ENCODE measurements at places on chromosomes 7 and 10.

- DNase-seq = no peak
Measured at GRCh38 chr10:26950934-26951333, 90.2 kb upstream of the ABI1 start.

DNA sequence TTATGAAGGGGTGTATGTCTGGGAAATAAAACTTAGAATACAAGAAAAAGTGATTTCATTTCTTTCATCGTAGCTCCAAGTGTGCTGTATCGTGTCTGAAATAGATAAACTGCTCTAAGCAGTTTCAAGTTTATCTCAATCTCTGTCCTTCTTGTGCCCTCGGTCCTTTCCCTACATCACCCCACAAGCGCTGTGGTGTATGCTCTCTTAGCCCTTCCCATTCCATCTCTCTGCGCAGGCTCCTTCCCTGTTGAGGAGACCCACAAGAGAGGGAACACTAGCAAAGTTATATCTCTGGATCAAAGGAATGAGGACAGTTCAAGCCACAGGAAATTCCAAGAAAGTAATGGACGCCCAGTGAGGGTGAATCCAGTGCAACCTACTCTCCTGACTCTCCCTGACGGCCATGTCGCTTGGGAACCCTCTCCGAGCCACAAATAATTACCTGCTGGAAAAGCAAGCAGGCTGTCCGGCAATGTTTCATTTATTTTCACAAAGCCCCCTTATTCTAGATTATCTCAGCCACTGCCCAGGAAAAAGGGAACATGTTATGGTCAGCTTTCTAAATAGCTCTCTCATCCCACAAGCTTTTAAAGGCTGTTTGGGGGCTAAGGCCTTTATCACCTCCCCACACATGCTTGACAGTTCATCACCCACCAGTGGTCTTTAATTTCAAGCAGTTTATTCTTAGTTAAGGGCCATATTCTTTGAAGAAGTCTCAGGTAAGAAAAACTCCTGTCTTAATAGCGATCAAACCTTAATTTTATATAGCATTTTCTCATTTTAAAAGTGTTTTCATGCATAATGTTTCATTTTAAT lies 34.8 kb downstream of the LRRC4 start:
- DNase-seq = no peak

DNA sequence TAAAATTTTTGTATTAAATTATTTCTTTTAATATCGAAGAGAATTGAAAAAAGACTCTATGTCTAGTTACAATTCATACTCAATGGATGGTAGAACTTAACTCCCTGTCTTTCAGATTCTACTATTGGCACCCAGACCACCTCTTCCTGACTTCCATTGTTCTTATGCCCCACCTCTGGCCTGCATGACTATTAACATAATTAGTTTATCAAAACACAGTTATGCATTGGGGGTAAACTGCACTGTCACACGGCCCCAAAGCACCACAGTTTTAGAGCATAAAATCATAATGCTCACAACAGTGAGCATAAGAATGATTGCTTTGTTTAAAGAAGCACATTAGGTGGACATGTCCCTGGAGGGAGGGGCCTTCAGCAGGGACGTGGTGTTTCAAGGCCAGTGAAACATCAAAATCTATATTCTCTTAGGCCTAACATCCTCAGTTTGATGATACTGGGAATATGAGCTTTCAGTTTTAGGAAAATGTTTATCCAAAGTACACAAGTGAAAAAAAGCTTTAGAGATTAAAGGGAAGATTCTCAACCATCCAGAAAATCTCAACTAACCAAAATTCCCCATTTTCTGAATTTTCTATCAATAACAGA lies 79.8 kb downstream of the NRP1 start:
- DNase-seq = no peak

DNA sequence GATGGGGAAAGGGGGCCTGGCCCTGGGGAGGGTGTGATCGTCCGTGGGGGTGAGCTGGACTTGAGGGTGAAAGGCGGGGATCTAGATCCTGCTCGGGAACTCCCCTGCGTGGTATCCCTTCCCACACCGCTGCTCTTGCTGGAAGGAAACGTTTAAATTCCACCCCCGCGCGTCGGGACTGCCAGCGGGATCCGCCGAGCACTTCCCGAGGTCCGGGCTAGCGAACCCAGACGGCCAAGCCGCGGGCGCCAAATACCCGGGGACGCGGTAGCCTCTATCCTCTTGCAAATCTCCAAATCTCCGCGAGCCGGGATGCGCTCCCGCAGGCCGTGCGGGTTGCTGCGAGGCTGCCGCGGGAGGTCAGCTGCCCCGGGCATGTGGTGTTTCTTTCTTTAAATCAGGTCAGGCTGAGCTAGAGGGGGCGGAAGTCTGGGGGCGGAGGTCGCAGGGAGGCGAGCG lies 904 bp downstream of the NPTX2 start:
- DNase-seq = no peak

DNA sequence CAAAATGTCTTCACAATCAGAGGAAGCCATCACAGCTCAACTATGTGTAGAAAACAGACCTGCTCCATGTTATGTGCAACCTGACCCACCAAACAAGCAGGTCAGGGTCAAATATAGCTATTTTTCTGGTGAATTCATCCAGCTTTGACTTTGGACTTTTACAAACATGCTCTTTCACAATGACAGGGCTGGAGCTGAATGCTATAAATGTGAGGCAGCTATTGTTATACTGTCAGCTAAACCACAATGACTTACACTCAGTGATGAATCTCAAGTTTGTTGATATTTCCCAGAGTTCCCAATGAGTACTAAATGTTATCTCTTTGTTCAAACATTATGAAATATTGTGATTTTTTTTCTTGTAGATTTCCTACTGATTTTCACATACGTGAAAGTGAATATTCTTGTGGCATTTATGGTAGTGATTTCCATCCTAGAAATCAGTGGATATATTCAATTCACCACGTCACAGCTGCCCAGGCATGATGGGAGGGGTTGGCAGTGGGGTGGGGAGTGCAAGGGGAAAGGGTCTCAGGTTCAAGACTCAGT lies 2.5 kb upstream of the ITIH2 start:
- DNase-seq = no peak

- DNase-seq = no peak
Measured at GRCh38 chr7:145644426-145645134, 472.0 kb upstream of the CNTNAP2 start.

GRCh38 chr10:131654471-131655087 lies 246.2 kb upstream of the PPP2R2D start:
- no peak for DNase-seq
